NAMALWA (cell line): ENCODE measurements at places on chromosomes 1 and 21.

GRCh38 chr1:19232524-19232846 is 18.8 kb downstream of the EMC1 start:
- peak; percentile 32 for DNase-seq

DNA sequence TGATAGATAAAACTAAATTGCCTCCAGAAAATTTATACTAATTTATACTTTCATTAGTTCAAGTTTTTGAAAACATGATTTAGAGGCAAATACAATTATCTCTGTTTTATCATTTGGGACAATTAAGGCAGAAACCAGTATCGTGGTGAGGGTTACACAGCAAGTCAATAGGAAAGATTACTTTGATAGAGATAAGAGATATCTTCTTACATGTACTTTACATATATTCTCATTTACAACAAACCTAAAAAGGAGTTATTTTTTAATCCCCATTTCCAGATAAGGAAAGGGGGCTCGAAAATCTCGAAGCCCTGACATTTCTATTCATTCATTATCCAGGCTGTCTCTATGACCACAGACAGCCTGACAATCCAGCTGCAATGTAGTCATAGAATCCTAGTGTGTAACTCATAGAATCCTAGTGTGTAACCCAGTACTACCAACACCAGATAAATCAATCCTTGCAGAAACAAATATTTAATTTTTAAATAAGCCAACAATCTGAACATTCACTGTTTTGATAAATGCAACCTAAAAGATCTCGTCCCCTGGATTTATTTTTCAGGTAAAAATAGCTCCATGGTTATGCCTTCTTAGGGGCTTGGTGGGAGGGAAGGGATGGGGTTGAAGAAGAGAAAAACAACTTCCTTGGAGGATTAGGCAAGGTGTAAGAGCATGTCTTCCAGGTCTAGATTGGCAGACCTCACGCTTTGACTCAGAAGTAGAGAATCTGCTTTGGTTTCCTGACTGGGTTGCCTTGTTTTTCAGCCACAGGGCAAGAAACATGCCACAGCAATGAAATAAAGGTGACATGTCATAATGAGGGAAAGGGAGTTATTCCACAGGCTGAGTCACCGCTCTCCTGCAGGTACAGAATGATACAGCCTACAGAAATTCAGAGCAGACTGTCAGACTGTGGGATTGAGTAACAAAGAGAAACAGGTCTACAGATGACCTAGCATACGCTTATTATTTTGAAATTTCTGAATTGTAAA is 45.6 kb downstream of the IRF2BP2 start:
- no peak for DNase-seq

DNA sequence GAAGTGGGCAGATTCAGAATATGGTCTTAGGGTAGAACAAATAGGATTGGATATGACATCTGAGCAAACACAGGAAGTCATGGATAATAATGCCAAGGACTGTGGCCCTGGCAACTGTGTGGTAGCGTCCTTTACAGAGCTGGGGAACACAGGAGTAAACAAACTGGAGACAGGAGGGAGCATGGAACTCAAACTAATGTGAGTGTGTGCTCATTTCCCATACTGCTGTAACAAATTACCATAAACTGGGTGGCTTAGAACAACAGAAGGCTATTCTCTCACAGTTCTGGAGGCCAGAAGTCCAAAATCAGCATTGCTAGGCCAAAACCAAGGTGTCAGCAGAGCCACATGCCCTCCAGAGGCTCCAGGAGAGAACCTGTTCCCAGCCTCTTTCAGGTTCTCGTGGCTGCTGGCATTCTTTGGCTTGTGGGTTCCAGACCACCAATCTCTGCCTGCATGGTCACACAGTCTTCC is 106.4 kb downstream of the TGFBR3 start:
- DNase-seq, result no peak

- no peak for DNase-seq
Observed at GRCh38 chr1:119674835-119675289, 26.8 kb upstream of the ZNF697 start.

- DNase-seq, result no peak
Observed at GRCh38 chr1:58929671-58930325, 146.0 kb upstream of the JUN start.
